ENCODE measurements at places on chromosomes 11 and 22.

- no peak for DNase-seq
Measured at GRCh38 chr11:6574816-6575715, 28.4 kb downstream of the RRP8 start.

- no peak for DNase-seq
Measured at GRCh38 chr11:111540937-111541253, 375 bp downstream of the LAYN start.

DNA sequence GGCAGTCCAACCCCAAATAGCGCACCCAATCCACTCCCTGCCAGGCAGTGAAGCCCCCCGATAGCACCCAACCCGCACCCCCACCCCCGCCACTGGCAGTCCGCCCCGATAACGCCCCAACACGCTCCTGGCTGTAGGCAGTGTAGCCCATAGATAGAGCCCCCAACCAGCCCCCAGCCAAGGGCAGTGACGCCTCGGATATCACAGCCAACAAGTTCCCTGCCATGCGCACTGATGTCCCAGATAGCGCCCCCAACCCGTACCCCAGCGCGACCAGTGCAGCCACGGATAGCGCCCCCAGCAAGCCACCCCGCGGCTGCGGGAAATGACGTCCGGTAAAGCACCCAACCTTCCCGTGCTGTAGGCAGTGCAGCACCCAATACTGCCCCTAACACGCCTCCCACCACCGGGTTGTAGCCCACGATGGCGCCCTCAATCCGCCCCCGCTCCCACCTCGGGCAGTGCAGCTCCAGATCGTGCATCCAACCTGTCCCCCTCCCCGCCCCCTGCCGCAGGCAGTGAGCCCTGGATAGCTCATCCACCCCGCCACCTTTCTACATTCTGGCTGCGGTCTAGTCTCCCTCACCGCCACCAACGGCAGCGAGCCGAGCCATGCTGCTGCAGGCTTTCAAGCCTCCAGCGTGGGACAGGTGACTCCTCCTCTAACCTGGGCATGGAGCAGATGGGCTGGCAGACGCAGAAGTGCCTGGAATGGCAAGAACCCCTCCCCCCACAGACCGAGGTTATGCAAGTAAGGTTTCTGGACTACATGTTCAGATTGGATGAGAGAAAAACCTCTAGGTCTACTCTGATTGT is 625 bp downstream of the RFPL2 start:
- DNase-seq = no peak

DNA sequence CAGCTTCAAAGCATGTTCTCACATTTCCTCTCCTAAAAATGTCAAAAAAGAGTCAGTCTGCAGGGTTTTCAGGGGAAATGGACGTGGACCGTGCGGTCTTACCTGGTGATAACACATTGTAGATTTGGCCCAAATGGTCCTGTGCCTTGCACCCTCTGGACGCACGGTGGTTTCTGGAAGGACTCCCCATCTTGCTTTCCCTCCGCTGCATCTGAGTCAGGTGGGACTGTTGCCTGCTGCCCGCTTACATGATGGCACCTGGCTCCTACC is 1290.1 kb downstream of the TBC1D22A start:
- DNase-seq = no peak

DNA sequence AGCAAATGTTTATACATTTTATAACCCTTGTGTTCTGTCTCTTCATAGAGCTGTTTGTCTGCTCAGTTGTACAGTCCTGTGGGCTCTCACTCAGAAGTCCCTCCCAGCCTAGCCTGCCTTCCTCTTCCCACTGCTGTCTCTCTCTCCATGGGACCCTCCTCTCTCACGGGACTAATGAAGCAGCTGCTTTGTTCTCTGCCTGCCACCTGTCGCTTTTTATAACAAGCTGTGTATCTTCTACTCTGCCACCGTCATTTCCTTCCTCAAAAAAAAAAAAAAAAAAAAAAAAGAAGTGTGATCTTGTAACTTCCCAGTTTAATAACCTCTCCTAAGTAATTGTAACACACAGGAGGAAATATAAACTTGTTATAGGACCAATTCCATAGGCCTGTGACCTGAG is 92.2 kb upstream of the ALKBH3 start:
- DNase-seq = peak; percentile 8

- DNase-seq = no peak
Measured at GRCh38 chr22:48072777-48073176, 1310.3 kb downstream of the TBC1D22A start.

DNA sequence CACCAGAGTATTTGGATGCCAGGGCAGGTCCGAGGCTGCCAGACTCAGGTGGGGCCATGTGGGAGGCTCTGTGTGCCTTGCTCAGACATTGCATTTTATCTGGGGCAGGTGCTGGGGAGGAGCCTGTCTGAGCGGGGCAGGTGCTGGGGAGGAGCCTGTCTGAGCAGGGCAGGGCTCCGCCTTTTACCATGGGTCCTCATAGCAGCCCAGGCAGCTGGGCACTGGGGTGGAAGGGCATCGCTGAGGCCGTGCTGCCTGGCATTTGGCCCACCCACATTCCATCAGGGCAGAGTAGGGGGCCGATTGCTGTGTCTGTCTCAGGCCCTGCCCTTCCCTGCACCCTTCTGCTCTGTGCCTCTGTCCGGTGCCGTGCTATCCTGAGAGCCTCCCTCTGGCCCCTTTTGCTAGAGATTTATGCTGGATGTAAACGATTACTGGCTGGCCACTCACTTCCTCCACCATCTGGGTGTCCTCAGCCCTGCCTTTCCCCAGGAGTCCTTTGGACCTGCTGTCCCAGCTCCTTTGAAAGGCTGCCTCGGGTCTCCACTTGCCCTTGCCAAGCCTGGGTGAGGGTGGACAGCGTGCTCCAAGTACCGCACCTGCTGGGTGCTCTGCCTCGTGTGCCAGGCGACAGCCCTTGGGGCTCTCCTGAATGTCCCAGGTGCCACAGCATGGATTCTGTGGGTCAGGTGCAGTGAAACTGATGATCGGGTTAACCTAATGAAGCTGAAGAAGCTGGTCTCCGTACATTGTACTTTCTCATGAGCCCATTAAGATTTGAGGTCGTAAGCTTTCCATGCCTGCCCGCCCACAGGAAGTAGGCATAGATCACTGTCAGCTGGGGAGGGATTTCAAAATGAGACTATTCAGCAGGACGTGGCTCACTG is 281.6 kb downstream of the TBC1D22A start:
- peak; percentile 78 for DNase-seq

- no peak for DNase-seq
Measured at GRCh38 chr11:92765082-92765840, 204.2 kb upstream of the MTNR1B start.

GRCh38 chr11:62127426-62127825 is 3.6 kb downstream of the INCENP start:
- DNase-seq = no peak

- DNase-seq = no peak
Measured at GRCh38 chr22:31995807-31996206, 47.3 kb upstream of the SLC5A1 start.

DNA sequence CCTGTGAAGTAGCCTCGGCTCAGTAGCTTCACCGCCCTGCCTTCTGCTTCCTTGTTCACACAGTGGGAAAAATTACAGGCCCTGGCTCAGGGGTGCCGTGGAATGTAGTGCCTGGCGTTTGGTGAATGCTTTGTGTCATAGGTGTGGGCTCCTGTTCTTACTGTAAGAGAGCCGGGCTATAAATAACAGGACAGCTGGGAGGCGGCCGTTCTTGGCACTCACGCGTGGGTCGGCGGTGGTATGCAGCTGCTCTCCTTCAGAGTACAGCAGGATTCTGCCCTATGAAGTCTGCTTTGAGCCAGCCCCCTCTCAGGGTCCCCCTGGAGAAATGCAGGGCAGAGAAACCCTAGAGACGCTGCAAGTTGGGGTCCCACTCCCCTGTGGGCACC is 84.2 kb downstream of the CTTN start:
- no peak for DNase-seq

DNA sequence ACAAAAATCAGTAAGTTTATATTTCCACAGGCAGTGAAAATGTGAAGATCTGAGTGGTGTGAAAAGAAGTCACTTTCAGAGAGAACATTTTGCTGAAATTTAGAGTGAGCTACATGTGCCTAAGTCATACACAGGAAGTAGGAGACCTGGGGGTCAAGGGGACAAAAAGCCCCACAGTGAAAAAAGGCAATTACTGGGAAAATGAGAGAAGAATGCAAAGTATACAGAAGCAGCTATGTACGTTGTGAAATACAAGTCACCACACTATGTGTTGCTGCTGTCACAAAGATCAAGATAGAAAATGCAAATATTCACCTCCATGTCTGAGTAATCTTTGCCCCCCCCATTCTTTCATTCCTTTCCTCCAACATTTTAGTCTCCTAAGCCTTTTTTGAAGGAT is 21.6 kb upstream of the SESN3 start:
- no peak for DNase-seq

GRCh38 chr11:85941380-85941973 is 86.3 kb downstream of the CCDC83 start:
- peak; percentile 13 for DNase-seq

GRCh38 chr22:43488031-43488866 is 76.4 kb downstream of the MPPED1 start:
- DNase-seq = no peak

DNA sequence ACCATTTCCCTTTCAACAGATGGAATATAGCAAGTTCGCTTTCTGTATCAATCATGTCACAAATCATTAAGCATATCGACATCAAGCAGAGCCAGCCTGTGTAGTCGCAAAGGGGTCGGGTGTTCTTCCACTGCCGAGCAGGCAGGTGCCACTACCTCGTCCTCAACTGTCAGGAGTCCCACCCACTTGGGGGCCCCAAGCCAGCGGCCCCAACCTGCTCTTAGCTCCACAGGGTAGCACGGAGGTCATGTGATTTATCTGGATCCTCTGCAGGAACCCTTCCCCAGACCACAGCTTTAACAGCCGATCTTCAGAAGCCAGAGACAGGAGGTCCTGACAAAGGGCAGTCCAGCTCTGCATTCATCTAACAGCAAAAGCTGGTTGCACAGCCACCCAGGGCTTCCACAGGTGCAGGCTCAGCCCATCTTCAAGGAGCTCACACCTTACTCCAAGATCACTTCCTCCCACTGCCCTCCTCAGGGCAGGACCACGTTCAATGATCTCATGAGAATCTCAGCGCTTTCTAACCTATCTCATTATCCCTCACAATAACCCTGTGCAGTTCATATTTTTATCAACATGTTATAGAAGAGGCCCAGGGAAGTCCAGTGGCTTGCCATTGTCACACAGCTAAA is 110.2 kb downstream of the TRIM29 start:
- no peak for DNase-seq

Measured in NCI-H1436 treated with DMSO at 0.1 percent for 48 hours (cell line).